Heart left ventricle (tissue), 16 donors: ENCODE measurements at places on chromosomes 6 and 20. TPM values are rescaled to one million over a fixed set of nuclear protein-coding genes. Genes with fewer than 3 reads are reported as not detected.

- no peaks in the 10 kb centered on the region for H3K4me1 ChIP-seq
- no peak overlapping the region for H3K27ac ChIP-seq
- H3K36me3 ChIP-seq, result no peaks in the 10 kb centered on the region
- no peak overlapping the region for H3K4me3 ChIP-seq
- H3K27me3 ChIP-seq, result no peaks in the 10 kb centered on the region
These were observed 116.2 kb downstream of the LCA5 start for GRCh38 chr6:79421001-79421411.

- H3K36me3 ChIP-seq, result no peaks in the 10 kb centered on the region
- no peaks in the 10 kb centered on the region for H3K27me3 ChIP-seq
- H3K4me1 ChIP-seq, result no peaks in the 10 kb centered on the region
- no peak overlapping the region for H3K4me3 ChIP-seq
- no peak for DNase-seq
These were observed 163.4 kb downstream of the HTR1B start for GRCh38 chr6:77299931-77300330.

DNA sequence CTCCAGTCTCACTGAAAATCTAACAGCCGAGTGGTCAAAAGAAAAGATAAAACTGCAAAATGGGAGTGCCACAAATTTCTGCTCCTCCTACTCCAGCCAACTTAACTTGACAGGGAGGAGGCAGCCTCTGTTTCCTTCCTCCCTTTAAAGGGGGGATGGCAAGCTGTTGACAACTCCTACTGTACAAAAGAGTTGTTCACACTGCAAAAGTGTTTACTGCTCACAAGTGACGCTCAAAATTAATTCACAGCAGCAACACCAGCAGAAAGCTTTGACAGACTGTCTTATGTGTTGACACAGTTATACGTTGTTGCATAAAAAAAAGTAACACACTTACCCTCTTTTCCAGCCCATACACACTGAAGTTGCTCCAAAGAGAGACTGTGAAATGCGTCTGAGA lies 169.8 kb downstream of the BACH2 start:
- no peak overlapping the region for H3K4me3 ChIP-seq
- H3K27me3 ChIP-seq, result no peaks in the 10 kb centered on the region
- H3K36me3 ChIP-seq, result no peaks in the 10 kb centered on the region
- no peak overlapping the region for H3K27ac ChIP-seq

DNA sequence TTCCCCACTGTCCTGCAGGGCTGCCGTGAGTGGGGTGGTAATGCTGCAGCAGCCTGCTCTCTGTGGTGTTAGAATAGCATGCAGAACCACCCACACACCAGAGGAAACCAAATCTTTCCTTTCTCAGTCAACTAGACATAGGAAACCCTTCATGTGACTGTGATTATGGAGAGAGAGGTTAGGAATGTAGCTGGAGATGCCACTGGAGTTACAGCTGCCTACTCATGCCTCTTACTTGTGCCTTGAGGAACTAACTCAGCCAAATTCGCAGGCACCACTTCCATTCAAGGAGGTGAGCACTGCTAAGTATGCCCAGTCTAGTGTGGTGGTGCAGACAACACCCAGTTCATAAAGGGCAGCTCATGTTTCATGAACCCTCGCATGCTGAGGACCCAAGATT lies 27.4 kb downstream of the MUC22 start:
- peaks cover 4% of the 10 kb centered on the region for H3K4me1 ChIP-seq
- no peak for DNase-seq
- no peak overlapping the region for H3K27ac ChIP-seq
- H3K36me3 ChIP-seq, result no peaks in the 10 kb centered on the region

COX4I2 gene
- total RNA-seq, result 12.8 TPM

DNA sequence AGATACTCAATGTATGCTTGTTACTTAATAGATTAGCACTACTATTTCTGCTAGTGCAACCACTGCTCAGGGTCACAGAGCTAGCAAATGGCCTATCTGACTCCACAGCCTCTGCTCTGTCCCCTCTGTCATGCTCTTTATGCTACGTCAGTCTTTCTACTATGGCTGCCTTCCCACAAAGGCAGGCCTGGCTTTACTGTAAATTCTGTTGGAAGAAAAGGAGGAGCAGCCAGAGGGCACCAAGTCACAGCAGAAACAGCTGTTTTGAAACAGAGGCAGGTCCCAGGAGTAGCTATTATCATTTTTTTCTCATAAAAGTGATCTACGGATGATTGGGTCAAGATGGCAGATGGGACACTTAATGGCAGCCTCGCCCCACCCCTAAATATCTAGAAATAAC lies 10.0 kb upstream of the ELMO2 start:
- H3K27me3 ChIP-seq, result no peaks in the 10 kb centered on the region
- H3K4me3 ChIP-seq, result no peak overlapping the region
- H3K4me1 ChIP-seq, result no peaks in the 10 kb centered on the region
- no peak for DNase-seq

DNA sequence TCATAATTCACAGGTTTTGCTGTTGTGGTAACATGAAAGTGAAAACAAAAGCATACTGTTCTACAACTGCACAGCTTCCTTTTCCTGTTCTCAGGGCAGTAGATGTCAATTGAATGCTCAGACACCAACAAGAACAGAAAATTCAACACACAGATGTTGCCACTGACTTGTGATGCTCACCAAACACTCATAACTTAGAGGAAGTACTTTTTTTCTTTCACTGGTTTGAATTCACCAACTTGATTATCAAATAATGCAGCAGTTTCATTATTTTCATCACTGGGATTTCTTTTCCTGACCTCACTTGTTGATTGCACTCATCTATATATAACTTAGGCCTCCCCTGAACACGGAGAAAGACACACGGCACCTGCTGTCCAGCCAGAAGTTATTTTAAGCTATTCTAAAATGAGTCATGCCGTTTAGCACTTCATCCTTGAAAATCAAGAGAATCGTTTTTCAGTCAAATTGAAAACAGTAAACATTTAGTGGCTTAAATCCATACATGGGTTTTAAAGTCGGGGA lies 949 bp downstream of the TXLNB start:
- H3K4me3 ChIP-seq, result peak overlapping the region; percentile 41
- H3K4me1 ChIP-seq, result peaks cover 32% of the 10 kb centered on the region
- DNase-seq, result peak; percentile 40
- no peaks in the 10 kb centered on the region for H3K36me3 ChIP-seq

GRCh38 chr20:58141496-58141895 lies 87.0 kb downstream of the ANKRD60 start:
- H3K27me3 ChIP-seq, result no peaks in the 10 kb centered on the region
- no peak overlapping the region for H3K4me3 ChIP-seq
- no peaks in the 10 kb centered on the region for H3K4me1 ChIP-seq
- H3K36me3 ChIP-seq, result no peaks in the 10 kb centered on the region
- DNase-seq, result no peak
- H3K27ac ChIP-seq, result no peak overlapping the region

KCNS1 gene
- not detected for total RNA-seq

GRCh38 chr20:50762045-50762422 lies 30.7 kb downstream of the PARD6B start:
- H3K27ac ChIP-seq, result peak overlapping the region; percentile 13
- no peaks in the 10 kb centered on the region for H3K36me3 ChIP-seq
- DNase-seq, result no peak
- no peak overlapping the region for H3K4me3 ChIP-seq
- H3K4me1 ChIP-seq, result no peaks in the 10 kb centered on the region
- no peaks in the 10 kb centered on the region for H3K27me3 ChIP-seq

GNAS gene
- 1,562 TPM for total RNA-seq

GRCh38 chr6:144595266-144595665 lies 310.1 kb downstream of the UTRN start:
- H3K27me3 ChIP-seq, result no peaks in the 10 kb centered on the region
- no peak for DNase-seq
- no peak overlapping the region for H3K4me3 ChIP-seq
- H3K27ac ChIP-seq, result no peak overlapping the region
- H3K36me3 ChIP-seq, result peaks cover 14% of the 10 kb centered on the region
- H3K4me1 ChIP-seq, result no peaks in the 10 kb centered on the region

- H3K27me3 ChIP-seq, result no peaks in the 10 kb centered on the region
- DNase-seq, result no peak
- no peaks in the 10 kb centered on the region for H3K4me1 ChIP-seq
- no peak overlapping the region for H3K4me3 ChIP-seq
- H3K36me3 ChIP-seq, result no peaks in the 10 kb centered on the region
- no peak overlapping the region for H3K27ac ChIP-seq
These were observed 1220.3 kb upstream of the CITED2 start for GRCh38 chr6:140594806-140595128.

GRCh38 chr20:43271980-43272379 lies 82.3 kb upstream of the PTPRT start:
- no peaks in the 10 kb centered on the region for H3K4me1 ChIP-seq
- H3K4me3 ChIP-seq, result no peak overlapping the region
- DNase-seq, result no peak
- H3K27me3 ChIP-seq, result no peaks in the 10 kb centered on the region
- no peaks in the 10 kb centered on the region for H3K36me3 ChIP-seq

DNA sequence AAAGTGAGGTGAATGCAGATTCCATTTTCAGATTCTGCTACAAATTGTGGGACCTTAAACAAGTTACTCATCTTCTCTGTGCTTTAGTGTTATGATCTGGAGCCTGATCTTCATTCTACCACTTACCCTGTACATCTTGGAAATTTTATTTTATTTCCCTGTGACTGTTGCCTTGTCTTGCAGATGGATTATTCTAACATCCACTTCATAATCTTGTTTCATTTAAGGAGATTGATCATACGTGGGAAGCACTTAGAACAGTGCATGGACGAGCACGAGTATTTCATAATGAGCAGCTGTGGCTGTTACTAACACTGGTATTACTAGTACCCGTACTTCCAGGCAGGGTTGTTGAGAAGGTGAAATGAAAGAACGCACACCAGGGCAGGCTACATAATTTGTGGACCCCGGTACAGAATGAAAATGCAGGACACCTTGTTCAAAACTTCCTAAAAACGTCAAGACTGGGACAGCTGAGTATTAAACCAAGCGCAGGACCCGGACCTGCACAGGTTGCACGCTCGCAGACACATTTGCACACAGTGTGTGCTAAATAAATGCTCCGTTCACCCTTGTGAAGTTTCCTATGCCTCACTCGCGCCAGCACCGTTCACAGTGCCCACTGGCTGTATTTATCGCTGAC lies 535 bp upstream of the CCDC170 start:
- no peak for DNase-seq
- peak overlapping the region; percentile 81 for H3K27ac ChIP-seq
- H3K4me3 ChIP-seq, result peak overlapping the region; percentile 65
- H3K27me3 ChIP-seq, result no peaks in the 10 kb centered on the region
- no peaks in the 10 kb centered on the region for H3K36me3 ChIP-seq

GRCh38 chr6:14763139-14763538 lies 482.7 kb upstream of the JARID2 start:
- H3K4me3 ChIP-seq, result no peak overlapping the region
- no peaks in the 10 kb centered on the region for H3K36me3 ChIP-seq
- H3K4me1 ChIP-seq, result no peaks in the 10 kb centered on the region
- no peak for DNase-seq

DNA sequence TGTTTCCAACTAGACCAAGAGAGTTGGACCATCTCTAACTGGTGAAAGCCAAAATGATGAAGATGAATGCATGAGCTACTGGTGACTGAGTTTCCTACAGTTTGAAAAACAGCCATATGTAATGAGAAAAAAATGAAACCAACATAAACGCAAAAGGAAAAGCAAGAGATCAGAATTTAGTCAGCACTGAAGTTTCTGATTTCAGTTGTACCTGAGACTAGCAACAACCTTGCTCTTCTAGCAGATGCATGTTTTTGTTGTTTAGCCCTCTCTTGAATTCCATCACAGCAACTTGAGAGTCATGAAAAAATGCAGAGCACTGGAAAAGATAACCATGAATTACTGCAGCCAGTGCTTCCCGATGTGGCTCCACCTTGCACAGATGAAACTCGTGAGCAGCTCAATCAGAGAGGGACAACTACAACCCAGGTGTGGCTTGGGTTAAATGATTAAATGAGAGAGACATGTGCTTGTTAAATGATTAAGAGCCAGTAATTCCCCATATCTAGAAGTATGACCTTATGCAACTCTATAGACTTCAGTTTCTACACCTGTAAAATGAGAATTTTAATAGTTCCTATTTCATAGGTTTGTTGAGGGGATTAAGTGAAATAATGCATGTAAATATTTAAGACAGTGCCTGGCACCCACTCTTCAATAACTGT lies 104.8 kb downstream of the ELOVL4 start:
- no peaks in the 10 kb centered on the region for H3K36me3 ChIP-seq
- no peak overlapping the region for H3K27ac ChIP-seq
- no peaks in the 10 kb centered on the region for H3K27me3 ChIP-seq
- H3K4me3 ChIP-seq, result no peak overlapping the region

LCA5 gene
- 2.5 TPM for total RNA-seq

UBD gene
- total RNA-seq, result not detected

CST2 gene
- total RNA-seq, result not detected

- H3K36me3 ChIP-seq, result no peaks in the 10 kb centered on the region
- no peak overlapping the region for H3K27ac ChIP-seq
- H3K4me3 ChIP-seq, result no peak overlapping the region
- DNase-seq, result no peak
- no peaks in the 10 kb centered on the region for H3K4me1 ChIP-seq
These were observed 264.3 kb upstream of the RIMS1 start for GRCh38 chr6:71621918-71622519.

GSTA3 gene
- not detected for total RNA-seq

DNA sequence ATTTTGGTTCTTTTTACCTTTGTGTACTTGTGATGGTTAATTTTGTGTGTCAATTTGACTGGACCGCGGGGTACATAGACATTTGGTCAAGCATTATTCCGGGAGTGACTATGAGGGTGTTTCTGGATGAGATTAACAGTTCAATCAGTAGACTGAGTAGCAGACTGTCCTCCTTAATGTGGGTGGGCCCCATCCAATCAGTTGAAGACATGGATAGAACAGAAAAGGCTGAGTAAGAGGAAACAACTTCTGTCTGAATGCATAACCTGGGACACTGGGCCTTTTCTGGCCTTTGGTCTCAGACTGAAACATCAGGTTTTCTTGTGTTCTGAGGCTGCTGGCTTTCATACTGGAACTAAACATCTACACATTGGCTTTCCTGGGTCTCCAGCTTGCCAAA lies 303.5 kb upstream of the RUNX2 start:
- DNase-seq, result no peak
- no peaks in the 10 kb centered on the region for H3K36me3 ChIP-seq
- H3K4me3 ChIP-seq, result no peak overlapping the region
- no peak overlapping the region for H3K27ac ChIP-seq

GRCh38 chr6:70028246-70028645 lies 161.9 kb downstream of the COL19A1 start:
- H3K36me3 ChIP-seq, result no peaks in the 10 kb centered on the region
- no peak overlapping the region for H3K27ac ChIP-seq
- no peak for DNase-seq
- no peaks in the 10 kb centered on the region for H3K27me3 ChIP-seq
